ENCODE measurements at places on chromosomes 1 and 21.

DNA sequence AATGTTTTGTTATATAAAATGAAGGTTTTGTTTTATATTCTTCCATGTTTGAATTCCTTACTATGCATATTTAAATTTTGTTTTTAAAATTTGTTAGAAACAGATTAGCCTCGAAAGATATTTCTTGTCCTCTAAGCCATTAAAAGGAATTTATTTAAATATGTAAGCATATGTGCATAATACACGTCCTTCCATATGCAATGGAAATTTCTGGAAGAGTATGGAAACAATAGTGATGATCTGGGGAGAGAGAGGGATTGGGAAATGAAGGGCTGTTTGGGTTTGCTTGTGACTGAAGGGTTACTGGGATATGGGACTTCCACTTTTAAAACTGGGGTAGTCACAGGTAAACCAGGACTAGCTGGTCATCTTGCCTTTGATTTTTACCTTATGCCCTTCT lies 21.1 kb downstream of the ECHDC2 start:
- no peak for DNase-seq

DNA sequence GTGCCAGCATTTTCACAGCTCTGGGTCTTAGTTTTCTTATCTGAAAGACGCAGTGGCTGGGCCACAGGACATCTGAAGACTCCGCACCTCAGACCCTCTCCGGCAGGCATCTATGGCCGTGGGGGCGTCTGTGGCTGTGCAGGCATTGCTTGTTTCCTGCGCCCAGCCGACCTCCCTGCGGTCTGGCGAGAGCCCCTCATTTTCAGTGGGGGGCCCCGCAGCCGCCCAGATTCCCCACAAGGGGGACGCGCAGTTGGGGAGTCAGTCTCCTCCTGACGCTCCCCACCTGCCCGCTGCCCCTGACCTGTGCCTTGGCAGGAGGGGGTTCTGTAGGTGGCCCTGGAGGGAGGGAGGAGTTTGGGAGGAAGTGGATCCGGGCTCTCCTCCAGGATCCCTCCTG lies 3.5 kb upstream of the TFF1 start:
- DNase-seq: no peak

GRCh38 chr1:210626341-210626740 lies 297.6 kb downstream of the HHAT start:
- no peak for DNase-seq

GRCh38 chr1:178908358-178908757 lies 37.5 kb upstream of the ANGPTL1 start:
- no peak for DNase-seq

DNA sequence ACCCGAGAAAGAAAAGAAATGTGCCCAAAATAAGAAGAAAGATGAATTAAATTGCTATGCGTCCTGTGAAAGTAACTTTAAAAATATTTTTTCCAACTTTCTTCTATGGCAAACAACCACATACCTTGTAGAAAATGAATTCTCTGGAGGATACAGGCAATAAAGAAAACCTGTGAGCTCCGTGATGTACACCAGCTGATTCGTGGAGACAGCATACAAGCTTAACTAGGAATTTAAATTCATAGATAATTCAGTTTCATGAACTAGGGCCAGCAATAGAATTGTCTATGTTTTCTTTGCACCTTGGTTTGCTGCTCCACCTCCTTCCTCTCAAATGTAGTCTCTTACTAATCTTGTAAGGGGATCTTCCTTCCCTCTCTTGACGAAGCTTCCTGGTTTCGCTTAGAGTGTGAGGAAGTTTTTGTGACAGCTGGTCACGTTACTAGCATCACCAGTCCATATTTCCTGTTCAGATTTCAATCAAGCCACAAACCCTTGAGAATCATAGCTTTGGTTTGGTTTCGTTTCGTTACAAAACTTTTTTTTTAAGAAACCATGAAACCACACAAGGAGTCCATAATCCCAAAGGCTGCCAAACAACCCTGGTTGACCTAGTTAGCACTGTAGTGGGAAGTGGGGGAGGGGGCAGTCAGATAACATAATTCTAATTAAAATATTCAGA lies 35.8 kb downstream of the GREM2 start:
- no peak for DNase-seq

DNA sequence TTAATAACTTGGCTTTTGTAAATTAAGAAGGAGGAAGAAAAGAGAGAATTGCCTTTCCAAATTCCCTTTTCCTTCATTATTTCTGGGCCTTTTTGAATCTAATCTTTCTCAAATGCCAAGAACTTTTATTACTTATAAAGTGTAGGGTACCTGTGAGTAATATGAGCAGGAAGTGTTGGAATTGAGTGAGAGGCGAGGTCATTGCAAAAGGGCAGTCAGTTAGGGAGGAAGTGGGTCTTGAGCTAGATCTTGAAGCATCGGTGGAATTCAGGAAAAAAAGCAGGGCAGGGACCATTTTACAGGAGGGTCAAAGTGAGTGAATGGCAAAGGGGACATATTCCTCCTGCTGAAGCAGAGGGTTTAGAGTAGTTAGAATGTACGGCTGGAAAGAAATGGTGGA lies 23.4 kb downstream of the DDI2 start:
- DNase-seq: no peak

GRCh38 chr21:35479065-35479448 lies 430.0 kb upstream of the RUNX1 start:
- no peak for DNase-seq

Data from stimulated activated CD4-positive, alpha-beta T cell treated with anti-CD3 and anti-CD28 coated beads, TNF-alpha, amount 100 ng/mL, for 48 hours (primary cell).